ENCODE measurements at places on chromosomes 4 and X.

DNA sequence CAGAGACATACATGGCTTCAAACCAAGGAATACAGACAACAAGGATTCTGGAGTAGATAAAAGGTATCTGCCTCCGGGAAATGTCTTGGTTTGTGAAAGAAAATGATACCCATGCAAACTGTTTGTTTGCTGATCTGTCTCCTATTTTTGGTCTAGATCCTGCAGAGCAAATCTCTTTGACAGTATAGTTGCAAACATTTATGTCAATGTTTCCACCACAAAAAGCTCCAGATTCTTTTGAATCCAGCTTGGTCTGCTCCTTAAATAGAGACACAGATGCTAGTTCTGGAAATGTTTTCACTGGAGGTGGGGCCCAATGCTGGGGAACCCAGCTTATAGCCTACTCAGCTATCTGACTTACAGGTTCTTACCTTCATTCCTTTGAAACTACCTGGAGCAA, 119.7 kb downstream of the ATG4A start:
- no peak for DNase-seq

DNA sequence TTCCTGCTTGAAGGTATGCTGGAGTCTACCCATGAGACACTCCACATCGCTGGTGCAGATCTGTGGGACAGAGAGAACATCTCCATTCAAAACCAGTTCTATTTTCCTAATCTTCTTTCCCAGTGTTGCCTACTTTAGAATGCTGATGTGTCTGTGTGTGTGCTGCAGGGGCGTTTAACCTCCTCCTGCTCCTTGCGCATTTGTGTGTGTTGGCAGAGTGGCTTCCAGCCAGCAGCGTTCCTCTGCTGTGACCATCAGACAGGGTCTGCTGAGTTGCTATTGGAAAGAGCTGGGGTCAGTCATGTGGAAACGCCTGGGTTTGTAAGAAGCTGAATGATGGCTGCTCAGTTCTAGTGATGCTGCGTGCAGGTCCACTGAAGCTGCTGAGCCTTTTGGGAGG, 223.6 kb downstream of the RBMX2 start:
- peak; percentile 26 for DNase-seq

- DNase-seq = no peak
These were observed 4.8 kb downstream of the ATP2B3 start for GRCh38 chrX:153522259-153522658.

DNA sequence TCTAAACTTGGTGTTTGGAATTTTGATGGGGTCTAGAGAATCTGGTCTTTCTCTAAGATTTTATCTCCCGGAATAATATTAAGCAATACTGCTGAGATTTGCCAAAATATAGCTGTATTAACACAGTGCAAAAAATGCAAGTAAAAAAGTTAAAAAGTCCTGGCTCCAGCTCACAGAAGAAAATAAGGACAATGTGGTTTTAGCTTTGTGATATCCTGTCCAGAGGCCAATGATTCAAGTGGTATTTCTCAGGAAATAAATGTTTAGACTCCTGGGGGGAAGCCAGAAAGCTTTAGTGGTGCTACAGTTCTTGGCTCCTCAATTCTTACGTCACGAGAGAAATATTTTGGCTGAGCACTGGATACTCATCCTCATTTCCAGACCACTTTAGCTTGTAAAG, 40.9 kb upstream of the IL13RA2 start:
- DNase-seq = no peak

DNA sequence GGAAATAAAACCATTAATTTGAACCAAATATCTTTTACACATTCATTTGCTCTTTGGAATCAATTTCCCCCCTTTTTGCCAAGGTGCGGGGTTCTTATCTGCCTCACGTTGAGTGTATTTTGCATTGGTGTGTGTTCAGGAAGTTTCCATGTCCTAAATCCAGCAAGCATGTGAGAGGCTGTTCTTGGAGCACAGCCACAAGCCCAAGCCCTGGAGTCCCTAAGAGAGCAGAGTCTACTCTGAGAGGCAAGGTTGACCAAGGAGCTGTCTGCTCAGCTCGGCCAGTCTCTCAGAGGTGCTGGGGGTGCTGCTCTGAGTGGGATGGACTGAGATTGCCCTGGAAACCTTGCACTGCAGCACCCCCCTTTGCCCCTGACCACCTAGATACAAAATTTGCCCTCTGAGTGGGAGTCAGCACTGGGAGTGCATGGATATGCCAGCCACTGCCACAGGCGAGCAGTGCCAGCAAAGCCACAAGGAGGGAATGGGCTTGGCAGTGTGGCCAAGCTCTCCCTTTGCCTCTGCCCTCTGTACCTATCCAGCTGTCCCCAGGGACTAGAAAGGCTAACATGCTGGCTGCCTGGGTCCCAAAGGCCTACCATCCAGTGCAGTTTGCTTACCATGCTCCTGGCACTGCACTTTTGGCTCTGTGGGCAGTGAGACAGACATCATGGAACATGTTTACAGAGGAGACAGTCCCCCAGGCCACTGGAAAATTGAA, 20.5 kb upstream of the FAM193A start:
- DNase-seq = no peak

GRCh38 chr4:129783596-129783995, 687.6 kb downstream of the C4orf33 start:
- no peak for DNase-seq

GRCh38 chrX:21408307-21408706, 34.1 kb downstream of the CNKSR2 start:
- DNase-seq = no peak

DNA sequence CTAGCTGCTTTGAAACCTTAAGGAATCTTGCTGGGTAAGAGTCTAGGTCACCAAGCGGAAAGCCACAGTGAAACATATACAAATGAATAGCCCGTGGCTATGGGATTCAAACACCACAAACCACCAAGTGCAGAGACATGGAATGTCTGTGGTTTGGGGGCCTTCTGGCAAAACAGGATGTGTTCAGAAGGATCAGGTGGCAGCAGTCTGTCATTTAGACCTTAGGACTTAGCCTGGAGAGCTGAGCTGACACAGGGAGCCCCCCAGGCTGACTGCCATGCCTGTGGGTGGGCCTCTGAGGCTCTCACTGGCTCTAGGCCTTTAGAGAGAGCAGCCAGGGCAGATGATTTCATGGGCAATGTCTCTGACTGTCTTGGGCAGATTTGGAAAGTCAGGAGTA, 225.6 kb downstream of the FBXW7 start:
- peak; percentile 74 for DNase-seq

DNA sequence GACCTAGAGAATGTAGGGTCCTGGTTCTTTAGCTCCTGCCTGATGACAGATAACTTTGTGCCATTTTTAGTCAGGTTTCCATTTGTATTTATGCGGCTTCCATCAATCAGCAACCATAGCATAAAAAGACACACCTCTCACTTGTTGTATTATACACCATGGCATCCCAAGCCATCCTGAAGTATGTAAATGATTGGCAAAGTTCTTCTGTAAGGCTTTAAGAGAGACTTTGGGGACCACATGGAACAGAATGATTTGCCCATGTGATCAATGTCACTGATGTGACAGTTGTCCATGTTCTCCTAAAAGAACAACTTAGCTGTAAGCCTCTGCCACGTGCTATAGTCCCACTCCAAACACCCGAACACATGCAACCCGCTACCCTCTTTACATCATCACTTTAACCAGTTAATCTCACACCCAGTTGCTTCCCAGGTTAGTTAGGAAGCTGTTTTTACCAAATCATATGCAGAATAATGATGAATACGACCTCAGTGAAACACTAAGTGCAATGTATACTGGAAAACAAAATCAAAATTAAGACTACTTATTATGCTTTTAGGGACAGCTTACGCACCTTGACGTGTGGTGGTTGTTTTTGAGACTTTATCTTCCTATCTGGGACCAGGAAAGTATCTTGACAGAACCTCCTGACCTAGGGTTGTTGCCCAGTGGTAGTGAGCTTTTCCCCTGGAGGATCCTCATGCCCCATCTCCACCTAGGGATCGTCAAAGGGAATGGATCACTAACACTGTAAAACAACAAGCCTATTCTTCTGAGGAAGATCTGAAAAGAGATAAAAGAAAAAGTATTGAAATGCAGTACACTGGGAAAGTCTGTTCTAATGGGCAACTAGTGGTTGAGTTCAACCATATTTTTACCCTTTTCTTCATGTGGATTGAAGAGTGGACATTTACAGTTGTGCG, 267.8 kb downstream of the CHIC1 start:
- no peak for DNase-seq

GRCh38 chr4:16939178-16939577, 40.7 kb upstream of the LDB2 start:
- DNase-seq = no peak

DNA sequence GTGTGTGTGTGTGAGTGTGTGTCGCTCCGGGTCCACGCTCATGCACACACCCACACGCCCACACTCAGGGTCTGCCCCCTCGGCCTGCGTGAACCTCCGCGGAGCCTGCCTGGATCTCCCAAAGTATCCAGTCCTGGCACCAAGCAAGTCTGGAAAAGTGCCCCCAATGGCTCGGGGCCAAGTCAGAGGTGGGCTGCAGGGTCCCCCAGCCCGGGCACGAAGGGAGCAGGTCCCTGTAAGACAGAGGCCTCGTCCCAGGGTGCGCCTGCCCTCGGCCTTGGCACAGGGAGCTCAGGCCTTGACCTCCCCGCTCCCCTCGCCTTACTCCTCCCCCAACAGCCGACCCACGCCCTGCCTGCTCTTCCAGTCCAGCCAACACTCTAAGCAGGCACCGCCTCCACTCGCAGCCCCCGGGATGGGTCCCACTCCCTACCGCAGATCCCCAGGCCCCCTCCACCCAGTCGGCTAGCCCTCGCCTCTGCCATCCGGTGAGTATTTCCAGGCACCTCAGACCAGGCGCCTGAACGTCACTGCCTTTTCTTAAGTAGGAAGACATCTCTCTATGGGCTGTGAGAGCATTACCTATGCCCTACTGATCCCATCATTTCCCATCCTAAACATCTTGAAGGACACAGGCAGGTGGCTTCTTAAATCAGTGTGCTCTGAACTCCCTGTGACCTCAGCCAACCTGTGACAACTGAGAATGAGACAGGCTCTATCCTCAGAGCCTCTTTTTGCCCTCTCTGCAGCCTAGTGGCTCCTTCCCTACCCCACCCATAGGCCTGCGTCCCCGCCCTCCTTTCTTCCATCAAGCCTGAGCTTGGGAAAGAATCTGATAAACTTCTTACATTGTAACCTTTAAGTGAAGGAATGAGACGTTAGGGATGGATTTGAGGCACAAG, 704 bp downstream of the FAM114A1 start:
- no peak for DNase-seq

DNA sequence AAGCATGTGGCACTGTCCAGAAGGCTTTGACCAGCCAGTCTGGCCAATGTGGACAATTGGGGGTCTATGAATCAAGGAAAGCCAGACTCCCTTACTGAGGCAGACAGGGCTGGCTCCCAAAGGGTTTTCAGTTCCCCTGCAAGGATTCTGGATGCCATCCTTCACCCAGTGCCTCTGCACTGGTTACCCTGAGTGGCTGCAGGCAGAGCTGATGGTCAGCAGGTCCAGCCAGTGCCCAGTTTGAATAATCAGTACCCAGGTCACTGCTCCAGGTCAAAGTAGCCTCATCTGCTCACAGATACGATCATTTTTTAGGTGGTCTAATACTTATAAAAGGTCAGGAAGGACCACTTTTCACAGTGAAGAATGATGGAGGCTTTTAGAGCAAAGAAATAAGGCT, 52.2 kb upstream of the MAMLD1 start:
- no peak for DNase-seq

- no peak for DNase-seq
These were observed 210.9 kb downstream of the GRID2 start for GRCh38 chr4:92514627-92515026.

DNA sequence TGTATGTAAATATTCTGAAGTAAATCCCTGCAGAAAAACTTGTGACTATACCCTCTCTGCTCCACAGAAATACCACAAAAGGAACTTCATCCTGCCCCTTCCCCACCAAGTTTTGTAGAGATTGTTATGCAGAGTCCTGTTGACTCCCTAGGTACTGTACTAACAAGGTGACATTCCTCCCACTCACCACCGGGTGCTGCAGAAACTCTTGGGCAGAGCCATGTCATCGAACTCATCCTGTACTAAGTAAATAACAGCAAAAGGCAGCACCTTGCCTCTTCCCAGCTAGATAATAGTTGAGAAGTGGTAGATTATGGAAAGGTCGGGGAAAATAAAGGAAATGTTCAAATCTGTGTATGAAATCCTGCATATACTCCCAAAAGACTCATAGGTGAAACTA, 233.3 kb downstream of the STPG2 start:
- DNase-seq = peak; percentile 0

- no peak for DNase-seq
These were observed 348.1 kb downstream of the NR3C2 start for GRCh38 chr4:148094149-148094548.

GRCh38 chr4:24956763-24957162, 43.9 kb upstream of the CCDC149 start:
- DNase-seq = no peak

GRCh38 chrX:132877954-132878536, 80.4 kb downstream of the HS6ST2 start:
- no peak for DNase-seq

DNA sequence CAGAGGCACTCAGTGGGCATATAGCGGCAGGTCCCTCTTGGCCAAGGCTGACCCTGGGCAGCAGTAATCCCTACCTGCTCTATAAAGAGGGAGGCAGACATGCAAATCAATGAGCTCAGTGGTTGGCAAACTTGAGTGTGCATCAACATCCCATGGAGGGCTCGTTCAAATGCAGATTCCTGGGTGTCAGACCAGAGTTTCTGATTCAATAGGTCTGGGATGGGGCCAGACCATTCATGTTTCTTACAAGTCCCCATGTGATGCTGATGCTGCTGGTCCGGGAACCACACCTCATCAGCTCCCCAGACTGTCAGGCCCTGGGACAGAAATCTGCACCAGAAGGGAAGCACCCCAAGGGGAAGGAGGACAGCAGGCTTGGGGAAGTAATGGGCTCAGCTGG, 38.9 kb upstream of the HMGB3 start:
- no peak for DNase-seq

GRCh38 chr4:144579411-144580030, 66.4 kb upstream of the HHIP start:
- peak; percentile 40 for DNase-seq

- DNase-seq = no peak
These were observed 47.1 kb upstream of the NPY2R start for GRCh38 chr4:155161357-155161756.

DNA sequence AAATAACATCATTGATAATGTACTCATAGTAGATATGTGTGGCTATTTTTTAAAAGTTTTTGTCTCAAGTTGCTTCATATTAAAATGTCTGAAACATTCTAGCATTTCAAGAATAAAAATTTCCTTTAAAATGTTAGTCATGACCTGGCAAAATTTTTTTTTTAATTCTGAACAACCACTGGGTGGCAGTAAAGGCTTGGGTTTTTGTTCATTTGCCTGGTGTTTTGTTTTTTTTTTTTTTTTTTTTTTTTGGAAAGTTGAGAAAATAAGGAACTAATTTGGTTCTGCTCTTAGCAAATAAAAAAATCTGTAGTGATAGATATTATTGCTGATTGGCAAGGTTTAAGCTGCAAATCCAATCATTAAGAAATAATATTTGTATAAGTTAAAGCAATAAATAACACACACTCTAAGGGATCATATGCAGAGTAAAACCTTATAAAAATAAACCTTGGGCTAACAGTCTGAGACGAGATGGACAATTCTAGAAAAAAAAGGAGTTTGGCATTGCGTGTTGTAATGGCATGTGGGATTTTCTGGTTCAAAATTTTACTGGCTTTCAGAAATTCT, 81.4 kb downstream of the CEP44 start:
- no peak for DNase-seq

GRCh38 chr4:3730422-3731190, 35.6 kb upstream of the ADRA2C start:
- DNase-seq = no peak

All from kidney glomerular epithelial cell (primary cell).